T-helper 1 cell (primary cell): ENCODE measurements at places on chromosomes 1 and 21.

GRCh38 chr1:100469578-100469977 is 68.4 kb upstream of the GPR88 start:
- DNase-seq: no peak

- no peak for DNase-seq
Measured at GRCh38 chr1:240528591-240528990, 83.4 kb downstream of the GREM2 start.

- DNase-seq: no peak
Measured at GRCh38 chr1:248817065-248817464, 8.7 kb downstream of the SH3BP5L start.

DNA sequence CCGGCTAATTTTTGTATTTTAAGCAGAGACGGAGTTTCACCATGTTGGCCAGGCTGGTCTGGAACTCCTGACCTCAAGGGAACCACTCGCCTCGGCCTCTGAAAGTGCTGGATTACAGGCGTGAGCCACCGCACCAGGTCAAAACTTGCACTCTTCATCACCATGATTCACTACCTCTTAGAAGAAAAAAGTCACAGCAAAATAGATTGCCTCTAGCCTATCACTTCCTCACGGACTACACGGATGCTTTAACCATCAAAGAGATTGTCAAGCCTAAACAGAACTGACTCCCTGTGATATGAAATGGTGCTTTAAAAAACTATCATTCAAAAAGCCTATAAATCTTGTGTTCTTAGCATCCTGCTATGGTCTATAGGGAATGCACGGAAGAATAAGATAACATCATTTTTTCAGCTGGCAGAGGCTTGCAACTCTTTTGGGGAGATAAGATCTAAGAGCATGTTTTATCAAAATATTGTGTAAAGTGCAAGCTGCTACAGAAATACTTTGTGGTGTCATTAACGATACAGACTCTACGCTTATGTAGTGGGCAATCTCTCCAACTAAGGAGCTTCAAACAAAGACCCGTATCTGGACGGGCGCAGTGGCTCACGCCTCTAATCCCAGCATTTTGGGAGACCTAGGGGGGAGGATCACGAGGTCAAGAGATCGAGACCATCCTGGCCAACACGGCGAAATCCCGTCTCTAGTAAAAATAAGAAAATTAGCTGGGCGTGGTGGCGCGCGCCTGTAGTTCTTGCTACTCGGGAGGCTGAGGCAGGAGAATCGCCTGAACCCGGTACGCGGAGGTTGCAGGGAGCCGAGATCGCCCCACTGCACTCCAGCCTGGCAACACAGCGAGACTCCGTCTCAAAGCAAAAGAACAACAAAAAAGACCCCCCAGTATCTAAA is 966 bp downstream of the TFB2M start:
- no peak for DNase-seq

GRCh38 chr1:38724160-38725131 is 135.1 kb downstream of the RRAGC start:
- no peak for DNase-seq

GRCh38 chr1:6249739-6250689 is 6.0 kb downstream of the HES3 start:
- no peak for DNase-seq

DNA sequence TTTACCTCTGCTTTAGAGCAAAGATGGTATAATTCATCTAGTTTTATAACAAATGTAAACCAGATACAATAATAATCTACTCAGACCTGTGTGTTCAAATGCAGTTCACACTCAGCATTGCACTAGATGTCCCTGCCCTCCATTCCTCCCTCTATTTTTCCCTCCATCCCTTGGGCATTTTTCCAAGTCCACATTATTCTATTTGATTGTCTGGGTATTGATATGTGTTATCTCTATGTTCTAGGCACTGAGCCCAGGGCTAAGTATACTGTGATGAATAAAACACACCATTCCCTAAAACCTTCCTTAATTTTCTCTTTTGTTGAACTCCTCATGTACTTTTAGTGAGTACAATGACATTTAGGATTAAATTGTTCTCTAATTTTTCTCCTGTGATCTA is 66.2 kb upstream of the HMCN1 start:
- DNase-seq: no peak
